ENCODE measurements at places on chromosomes 1 and 21.

DNA sequence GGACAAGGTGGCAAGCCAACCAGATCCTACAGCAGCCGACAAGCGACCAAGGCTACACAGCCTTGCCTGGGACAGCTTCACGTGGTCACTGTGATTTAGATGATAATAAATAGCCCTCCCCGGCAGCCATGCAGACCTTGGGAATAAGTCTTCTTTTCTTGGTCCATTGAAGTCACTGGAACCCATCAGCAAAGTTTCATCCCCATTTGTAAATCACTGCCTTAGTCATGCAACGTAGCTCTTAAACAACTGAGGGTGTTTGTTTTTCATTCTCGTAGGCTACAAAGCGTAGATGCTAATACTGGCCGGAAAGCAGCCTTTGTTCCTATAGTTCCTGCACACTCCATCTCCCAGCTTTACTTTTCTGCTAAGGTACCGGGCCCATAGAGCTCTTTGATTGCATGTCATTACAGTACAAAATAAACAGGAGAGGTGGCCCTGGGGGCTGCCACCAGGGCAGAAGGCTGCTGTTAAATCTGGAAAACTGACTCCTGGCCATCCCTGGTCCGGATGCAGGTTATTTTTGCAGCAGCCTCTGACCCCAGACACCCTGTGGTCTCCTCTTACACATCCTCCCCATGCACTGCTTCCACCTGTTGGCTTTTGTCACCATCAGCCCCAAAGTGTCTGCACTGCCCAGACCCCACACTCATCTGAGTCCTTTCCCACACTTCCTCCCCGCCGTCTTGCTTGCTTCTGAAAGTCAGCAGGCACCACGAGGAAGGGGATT, 105.5 kb downstream of the TOMM20 start:
- no peak for DNase-seq

DNA sequence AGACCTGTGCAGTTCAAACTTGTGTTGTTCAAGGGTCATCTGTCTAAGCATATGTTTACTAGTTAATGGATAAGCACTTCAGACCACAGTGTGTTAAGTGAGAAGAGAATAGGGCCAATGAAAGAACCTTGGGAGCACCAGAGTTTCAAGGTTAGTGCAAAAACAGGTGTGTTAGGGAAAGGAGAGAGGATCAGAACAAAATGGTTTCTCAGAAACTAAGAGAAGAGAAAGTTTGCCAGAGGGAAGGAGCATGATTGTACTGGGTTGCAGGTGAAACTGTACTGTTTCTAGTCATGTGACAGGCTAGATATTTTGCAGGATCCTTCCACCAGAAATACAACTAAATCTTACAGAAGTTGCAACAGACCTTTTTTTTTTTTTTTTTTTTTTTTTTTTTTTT, 23.3 kb downstream of the RPRD2 start:
- no peak for DNase-seq

GRCh38 chr1:20511518-20512428, 3.8 kb upstream of the MUL1 start:
- no peak for DNase-seq

DNA sequence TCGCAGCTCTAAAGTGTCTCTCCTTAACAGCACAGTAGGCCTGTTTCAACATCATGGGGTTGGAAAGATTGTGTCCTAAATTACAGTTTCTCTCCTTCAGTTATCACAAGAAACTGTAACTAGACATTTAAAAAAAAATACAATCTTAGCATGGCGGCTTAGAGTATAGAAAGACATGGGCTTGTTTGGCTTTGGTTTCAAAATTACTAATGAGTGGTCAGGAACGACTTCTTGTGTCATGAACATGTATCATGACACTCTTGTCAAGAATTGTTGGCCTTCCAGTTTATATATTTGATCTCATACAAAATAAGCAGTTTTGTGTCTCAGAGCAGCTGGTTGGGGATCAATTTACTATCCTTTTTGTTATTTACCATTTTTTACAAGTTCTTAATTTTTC, 2.1 kb downstream of the GJA8 start:
- DNase-seq, result no peak

- DNase-seq, result no peak
These were observed 10.5 kb downstream of the C1orf115 start for GRCh38 chr1:220700556-220701179.

Measured in NK-92 treated with Interleukin-12 subunit alpha and Interleukin-12 subunit beta, amount 100 ng/mL, for 24 hours (cell line).